ENCODE measurements at places on chromosomes 11 and 22. TPM values are rescaled to one million over a fixed set of nuclear protein-coding genes. Genes with fewer than 3 reads are reported as not detected.
A peak's percentile ranks its signal among the peaks of the same experiment; 100 is the strongest.

DNA sequence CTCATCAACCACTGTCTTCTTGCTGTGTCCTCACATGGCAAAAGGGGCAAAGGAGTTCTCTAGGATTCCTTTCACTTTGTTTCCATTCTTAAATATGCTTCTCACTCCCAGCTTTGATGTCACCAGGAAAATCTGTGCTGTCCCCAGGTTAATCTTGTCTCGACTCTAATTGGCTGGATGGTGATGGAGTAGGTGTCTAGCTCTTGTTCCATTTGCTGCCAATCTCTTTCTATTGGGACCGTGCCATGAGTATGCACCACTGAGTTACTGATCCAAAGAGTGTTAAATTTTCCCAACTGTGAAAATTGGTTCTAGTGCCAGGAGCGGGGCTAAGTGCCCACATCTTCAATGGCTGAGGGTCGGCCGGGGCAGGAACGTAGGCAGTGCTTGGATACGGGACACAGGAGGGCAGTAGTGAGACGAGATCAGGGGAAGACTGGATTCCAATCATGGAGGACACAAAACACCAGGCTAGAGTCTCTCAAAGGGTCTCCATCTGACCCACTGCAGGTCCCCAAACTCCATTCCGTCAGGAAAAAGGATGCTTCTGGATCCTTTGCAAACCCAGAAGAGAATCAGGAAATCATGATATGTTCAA, 47.7 kb upstream of the CSNK2A3 start:
- peak; percentile 23 for DNase-seq

GRCh38 chr22:20517422-20517821, 10.0 kb downstream of the MED15 start:
- DNase-seq: no peak

DNA sequence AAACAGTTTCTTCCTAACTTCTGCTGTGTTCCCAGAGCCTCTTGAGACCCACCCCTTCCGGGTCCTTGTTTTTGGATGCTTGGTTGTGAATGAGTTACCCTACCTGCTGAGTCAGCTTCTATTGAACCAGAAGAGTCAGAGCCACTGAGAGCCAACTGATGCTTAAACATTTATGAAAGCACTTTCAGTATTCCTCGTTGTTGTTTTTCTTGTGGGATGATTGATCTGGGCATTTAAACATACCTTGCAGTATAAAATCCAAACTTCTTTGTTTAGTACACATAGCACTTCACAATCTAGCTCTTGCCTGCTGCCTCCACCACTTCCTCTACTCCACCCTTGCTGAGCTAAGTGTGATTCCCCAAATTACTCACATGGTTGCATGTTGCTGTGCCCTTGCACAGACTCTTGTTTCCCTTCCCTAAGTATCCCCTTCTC, 5.5 kb downstream of the PRSS23 start:
- DNase-seq: no peak

- peak; percentile 47 for DNase-seq
Observed at GRCh38 chr22:24875862-24876506, 70.0 kb downstream of the SGSM1 start.

Gene HMBS
- total RNA-seq: 72.5 TPM

DNA sequence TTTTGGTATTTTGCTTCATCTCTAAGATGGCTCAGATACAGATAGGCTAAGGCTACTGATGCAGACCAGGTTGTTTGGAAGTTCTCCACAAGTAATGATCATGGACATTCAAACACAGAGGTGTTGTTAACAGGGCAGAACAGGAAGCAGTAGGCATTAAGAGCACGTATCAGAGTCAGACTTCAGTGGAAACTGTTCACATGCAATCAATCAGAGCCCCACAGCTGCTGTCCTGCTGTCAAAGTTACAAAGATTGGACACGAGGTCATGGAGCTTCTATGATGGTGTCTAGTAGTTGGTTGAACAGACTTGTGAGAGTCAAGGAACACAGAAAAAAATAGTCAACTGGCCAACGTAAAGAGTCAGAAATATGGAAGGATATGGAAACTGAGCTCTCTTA, 19.8 kb downstream of the OR10D3 start:
- no peak for DNase-seq

DNA sequence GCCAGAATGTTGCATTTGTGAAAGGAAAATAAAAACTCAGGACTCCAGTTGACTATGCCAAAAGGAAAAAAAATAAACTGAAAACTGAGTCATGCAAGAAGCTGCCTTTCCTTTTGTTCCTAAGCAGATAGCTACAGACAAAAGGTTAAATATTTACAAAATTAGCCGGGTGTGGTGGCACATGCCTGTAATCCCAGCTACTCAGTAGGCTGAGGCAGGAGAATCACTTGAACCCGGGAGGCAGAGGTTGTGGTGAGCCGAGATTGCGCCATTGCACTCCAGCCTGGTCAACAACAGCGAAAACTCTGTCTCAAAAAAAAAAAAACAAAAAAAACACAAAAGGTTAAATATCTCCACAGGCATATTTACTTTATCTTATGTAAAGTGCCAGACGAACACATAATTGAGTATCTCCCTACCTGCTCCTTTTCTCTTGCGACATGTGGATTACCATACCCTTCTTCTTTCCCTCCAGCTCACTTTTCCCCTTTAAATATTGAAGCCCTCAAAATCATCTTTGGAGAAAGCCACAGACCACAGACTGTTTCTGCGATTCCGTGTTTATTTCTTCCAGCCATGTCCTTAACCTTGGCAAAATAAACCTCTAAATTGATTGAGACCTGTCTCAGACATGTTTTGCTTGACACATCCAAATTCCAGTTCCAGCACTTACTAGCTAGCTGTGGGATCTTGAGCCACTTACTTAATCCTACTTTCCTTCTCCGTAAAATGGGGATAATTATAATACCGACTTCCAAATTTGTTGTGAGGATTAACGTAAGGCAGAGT, 2.3 kb upstream of the SMPD1 start:
- no peak for DNase-seq

GRCh38 chr11:67503119-67504004, 1.8 kb downstream of the PITPNM1 start:
- no peak for DNase-seq

Gene SMIM38
- 0.88 TPM for total RNA-seq

DNA sequence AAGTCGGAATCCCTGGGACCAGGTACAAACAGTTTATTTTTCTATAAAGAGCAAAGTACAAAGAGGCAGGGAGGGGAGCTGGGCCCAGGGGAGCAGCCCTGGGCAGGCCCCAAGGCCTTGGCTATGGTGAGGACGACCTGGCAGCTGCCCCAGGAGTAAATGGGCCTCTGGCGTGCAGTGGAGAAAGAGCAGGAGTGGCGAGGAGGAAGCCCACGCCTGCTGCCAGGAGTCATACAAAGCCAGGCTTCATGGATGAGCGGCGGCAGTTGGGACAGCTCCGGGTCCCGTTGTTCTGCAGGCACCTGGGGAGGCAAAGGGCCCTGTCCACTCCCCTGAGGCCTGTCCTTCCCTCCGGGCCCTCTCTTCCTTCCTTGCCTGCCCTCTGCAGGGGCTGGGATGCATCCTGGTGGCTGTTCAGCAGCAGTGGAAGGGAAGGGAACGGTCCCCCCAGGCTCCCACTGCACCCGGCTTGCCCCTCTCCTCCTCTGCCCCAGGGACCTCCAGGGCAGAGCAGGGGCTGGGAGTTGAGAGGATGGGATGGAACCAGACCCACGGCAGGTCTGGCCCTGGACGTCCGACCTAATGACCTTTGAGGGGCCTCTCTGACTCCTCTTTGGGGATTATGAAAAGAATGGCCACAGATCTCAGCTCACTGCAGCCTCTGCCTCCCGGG, 11.1 kb downstream of the RAPSN start:
- no peak for DNase-seq

- peak; percentile 28 for DNase-seq
Observed at GRCh38 chr11:31246451-31247165, 122.9 kb downstream of the DCDC1 start.

DNA sequence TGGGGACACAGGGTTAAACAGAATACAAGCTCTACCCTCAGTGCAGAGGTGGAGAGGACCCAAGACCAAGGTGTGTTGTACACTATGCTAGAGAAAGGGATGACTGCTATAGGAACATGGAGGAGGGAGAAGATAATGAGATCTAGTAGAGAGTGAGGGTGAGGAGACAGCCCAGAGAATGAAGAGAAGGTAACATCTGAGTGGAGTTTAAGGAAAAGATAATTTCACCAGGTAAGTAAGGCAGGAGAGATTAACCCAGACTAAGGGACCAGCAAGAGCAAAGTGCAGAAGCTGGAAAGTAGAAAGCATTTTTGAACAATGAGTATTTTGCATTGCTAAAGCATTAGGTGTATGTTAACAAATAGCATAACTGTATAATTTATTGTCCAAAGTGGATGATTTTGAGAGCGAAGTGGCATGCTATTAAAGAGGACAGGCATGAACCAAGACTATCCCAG, 128.8 kb downstream of the RASSF10 start:
- no peak for DNase-seq

Gene ROBO4
- not detected for total RNA-seq

- DNase-seq: no peak
Observed at GRCh38 chr11:81967242-81967641, 766.4 kb downstream of the FAM181B start.

Gene SLC37A4
- 54.6 TPM for total RNA-seq

DNA sequence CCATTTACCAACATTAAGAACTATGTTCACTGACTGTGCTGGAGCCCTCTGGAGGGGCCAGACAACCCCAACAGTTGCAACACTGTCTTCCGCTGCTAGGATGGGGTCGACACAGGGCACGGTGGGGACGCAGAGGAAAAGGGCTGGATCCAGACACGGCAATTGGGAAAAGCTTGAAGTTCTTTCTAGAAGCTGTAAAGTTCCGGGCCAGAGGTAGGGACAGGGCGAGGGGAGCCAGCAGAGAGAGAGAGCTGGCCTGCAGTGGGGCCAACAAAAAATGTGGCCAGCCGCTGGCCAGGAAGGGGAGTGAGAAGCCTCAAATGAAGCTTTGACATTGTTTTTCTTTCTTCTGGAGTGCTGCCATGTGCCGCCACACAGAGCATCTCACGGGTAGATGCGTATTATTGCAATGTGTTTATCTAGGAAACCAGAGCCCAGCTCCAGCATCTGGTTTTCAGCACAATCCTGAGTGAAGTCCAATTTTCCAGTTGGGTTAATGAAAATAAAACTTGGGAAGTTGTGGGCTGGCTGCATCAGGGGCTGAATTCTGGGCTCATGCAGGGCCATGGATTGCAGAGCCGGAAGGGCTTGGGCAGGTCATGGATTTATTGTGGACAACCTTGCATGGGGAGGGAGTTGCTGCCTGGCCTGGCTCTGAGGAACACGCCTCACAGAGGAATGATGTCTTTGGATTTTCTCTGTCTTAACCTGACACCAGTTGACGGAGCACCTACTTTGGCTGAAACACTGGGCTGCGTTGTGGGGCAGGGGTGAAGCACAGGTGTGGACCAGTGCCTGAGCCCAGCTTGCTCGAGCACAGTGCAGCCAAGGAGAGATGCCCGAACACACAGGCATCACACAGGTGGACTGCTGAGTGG, 67.6 kb upstream of the AMPD3 start:
- no peak for DNase-seq

GRCh38 chr22:49871482-49871881, 17.8 kb downstream of the ZBED4 start:
- DNase-seq: peak; percentile 25

DNA sequence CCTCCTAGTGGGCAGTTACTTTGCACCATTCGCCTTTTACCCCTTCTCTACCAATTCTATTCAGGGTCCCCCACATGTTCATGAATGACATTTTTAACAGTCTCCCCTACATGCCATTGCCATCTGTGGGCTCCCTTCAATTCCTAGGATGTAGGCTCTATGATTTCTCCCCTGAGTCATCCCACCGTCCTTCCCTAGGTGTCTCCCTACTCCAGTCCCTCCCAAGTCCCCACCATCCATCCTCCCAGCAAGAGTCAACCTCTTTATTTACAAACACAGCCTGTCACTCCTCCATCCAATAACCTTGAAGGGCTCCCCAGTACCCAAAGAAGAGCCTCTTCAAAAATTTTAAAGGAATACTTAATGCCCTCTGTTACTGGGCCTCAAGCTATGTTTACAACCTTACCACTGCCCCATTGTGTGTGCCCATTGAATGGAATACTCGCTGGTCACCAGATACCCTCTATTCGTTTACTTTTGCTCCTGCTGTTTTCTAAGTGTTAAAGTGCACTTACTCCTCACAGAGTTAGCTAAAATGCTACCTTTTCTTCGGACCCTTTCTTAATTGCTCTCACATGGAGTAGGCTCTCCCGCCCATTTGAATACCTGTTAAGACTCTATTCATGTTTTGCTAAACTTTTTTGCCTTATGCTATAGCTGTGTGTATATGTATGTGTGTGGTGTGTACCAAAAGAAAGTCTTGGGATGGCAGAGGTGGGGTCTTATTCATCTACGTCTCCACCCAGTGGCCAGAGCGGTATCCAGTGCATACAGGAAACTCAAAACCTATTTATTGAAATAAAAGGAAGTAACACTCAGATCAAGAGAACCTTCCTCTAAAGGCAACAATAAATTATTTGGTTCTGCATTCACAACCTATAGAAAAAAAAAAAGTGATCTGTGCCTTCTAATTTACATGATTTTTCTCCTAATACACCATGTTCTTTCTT, 235.8 kb upstream of the CCDC90B start:
- peak; percentile 65 for DNase-seq

Gene ACTN3
- total RNA-seq: not detected

GRCh38 chr22:42562684-42563083, 8.9 kb downstream of the SERHL2 start:
- no peak for DNase-seq

Gene FGF4
- total RNA-seq: not detected

Gene C1QTNF4
- 0.41 TPM for total RNA-seq

GRCh38 chr11:44964526-44965209, 14.0 kb upstream of the TP53I11 start:
- no peak for DNase-seq

Gene TMPRSS13
- total RNA-seq: not detected

Gene VPREB1
- not detected for total RNA-seq

- peak; percentile 74 for DNase-seq
Observed at GRCh38 chr11:65588199-65589054, 7.2 kb downstream of the KCNK7 start.

DNA sequence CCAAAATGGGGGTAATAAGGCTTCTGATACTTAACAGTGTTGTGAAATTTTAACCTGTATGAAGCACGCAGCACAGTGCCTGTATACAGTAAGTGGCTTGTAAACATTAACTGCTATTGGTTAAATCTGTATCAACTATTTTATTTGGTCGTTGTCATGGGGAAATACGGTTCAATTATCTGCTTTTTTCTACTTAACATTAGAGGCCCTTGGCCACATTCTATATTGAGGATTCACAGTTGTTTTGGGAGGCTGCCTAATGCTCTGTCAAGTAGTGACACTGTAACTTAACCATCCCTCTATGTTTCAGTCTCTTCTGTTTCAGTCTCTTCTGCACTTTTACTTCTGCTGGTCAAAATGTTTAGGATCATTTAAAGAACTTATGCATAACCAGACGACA, 95.6 kb downstream of the LDLRAD3 start:
- DNase-seq: no peak

DNA sequence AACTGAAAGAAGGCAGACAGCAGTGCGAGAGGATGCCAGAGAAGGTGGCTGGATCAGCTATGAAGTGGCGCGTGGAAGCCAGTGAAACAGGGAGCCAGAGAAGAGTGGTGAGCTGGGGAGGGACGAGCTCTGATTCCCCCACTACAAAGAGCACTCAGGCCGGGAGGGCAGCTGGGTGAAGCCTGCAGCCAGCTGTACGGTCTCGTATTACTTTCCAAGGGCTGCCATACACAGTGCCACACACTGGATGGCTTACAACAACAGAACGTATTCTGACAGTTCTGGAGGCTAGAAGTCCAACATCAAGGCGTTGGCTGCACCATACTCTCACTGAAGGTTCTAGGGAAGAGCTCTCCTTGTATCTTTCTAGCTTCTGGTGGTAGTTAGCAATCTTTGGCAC, 47.1 kb upstream of the WNT11 start:
- DNase-seq: no peak

GRCh38 chr11:3011891-3012885, 20.1 kb upstream of the NAP1L4 start:
- DNase-seq: no peak

Gene MOGAT2
- not detected for total RNA-seq
